ENCODE measurements at places on chromosomes 11 and 22. TPM values are rescaled to one million over a fixed set of nuclear protein-coding genes. Genes with fewer than 3 reads are reported as not detected.

Gene ZNF280B
- 5.6 TPM for polyA plus RNA-seq

Gene TECTA
- 3.2 TPM for polyA plus RNA-seq

Gene OR5P2
- 0.13 TPM for polyA plus RNA-seq

Gene OR51I1
- not detected for polyA plus RNA-seq

Gene OR10G6
- polyA plus RNA-seq = not detected

Gene NPAS4
- polyA plus RNA-seq = 0.55 TPM

Gene VSIG2
- 8.5 TPM for polyA plus RNA-seq

Gene SCGB1D2
- polyA plus RNA-seq = 0.80 TPM

Gene RIC3
- polyA plus RNA-seq = 21.0 TPM

Gene DNHD1
- 13.3 TPM for polyA plus RNA-seq

Gene OR2AG2
- polyA plus RNA-seq = 0.07 TPM

Gene RPUSD4
- 43.7 TPM for polyA plus RNA-seq

Gene BSCL2
- 68.3 TPM for polyA plus RNA-seq

Gene OR51E2
- 1.3 TPM for polyA plus RNA-seq

Gene MMP3
- polyA plus RNA-seq = not detected

Gene SYCE3
- not detected for polyA plus RNA-seq

Gene FADS2
- 105 TPM for polyA plus RNA-seq

Gene FAM111B
- polyA plus RNA-seq = 20.3 TPM

Gene MYO18B
- polyA plus RNA-seq = 0.05 TPM

Gene UVRAG
- 19.5 TPM for polyA plus RNA-seq

Gene SOX6
- polyA plus RNA-seq = 25.0 TPM

Gene SNX32
- polyA plus RNA-seq = 2.6 TPM

Gene MYEOV
- polyA plus RNA-seq = 5.0 TPM

Gene MMP1
- polyA plus RNA-seq = 0.23 TPM

Gene TUBA8
- polyA plus RNA-seq = 3.9 TPM

Gene OR52H1
- polyA plus RNA-seq = 0.13 TPM

Gene GLYAT
- polyA plus RNA-seq = 151 TPM

Gene SERHL2
- 8.2 TPM for polyA plus RNA-seq

Gene TST
- 39.1 TPM for polyA plus RNA-seq

Gene ADAMTS15
- 54.1 TPM for polyA plus RNA-seq

Gene GP1BB
- polyA plus RNA-seq = 2.9 TPM

Gene LDLRAD3
- 24.6 TPM for polyA plus RNA-seq

Gene SHANK2
- 34.8 TPM for polyA plus RNA-seq

Gene SPINDOC
- 31.3 TPM for polyA plus RNA-seq

Gene C22orf31
- polyA plus RNA-seq = 1.5 TPM

Gene TSKU
- polyA plus RNA-seq = 21.2 TPM

Gene PAK1
- polyA plus RNA-seq = 102 TPM

Gene MS4A15
- not detected for polyA plus RNA-seq

Gene INSC
- 0.73 TPM for polyA plus RNA-seq

Gene PLAAT5
- 0.50 TPM for polyA plus RNA-seq

Gene OR52I1
- polyA plus RNA-seq = not detected

Gene OR51B5
- polyA plus RNA-seq = 0.20 TPM

Gene MMP12
- 4.4 TPM for polyA plus RNA-seq

Gene INPP5J
- polyA plus RNA-seq = 4.9 TPM
